Breast epithelium (tissue), 4 donors: ENCODE measurements at places on chromosomes 5 and 9. TPM values are rescaled to one million over a fixed set of nuclear protein-coding genes. Genes with fewer than 3 reads are reported as not detected.

SIT1 gene
- total RNA-seq = 1.3 TPM

DNA sequence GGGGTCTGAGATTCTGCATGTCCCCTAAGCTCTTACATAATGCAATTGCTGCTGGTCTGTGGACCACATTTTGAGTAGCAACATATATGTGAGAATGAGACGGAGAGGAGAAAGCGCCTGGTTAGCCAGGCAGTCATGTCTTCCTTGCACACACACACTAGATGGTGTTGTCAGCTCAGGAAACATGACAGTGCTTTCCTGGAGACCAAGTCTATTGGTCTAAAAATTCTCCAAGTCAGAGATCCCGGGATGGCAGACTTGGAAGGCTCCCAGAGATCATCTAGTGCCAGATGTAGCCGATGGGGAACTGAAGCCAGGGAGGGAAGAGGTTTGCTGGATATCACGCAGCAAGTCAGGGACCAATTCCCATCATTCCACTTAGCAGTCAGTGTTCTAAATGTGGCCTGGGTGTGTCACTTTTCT is 53.4 kb downstream of the GALNT12 start:
- no peaks in the 10 kb centered on the region for H3K27me3 ChIP-seq
- no peak for DNase-seq
- H3K36me3 ChIP-seq = no peaks in the 10 kb centered on the region
- no peak overlapping the region for H3K4me3 ChIP-seq
- H3K27ac ChIP-seq = no peak overlapping the region

SLC34A1 gene
- total RNA-seq = not detected

- DNase-seq = no peak
- no peak overlapping the region for H3K4me3 ChIP-seq
- H3K4me1 ChIP-seq = no peaks in the 10 kb centered on the region
- H3K36me3 ChIP-seq = no peaks in the 10 kb centered on the region
- H3K27ac ChIP-seq = no peak overlapping the region
These were observed 17.1 kb downstream of the RGS3 start for GRCh38 chr9:113480612-113481011.

- H3K4me1 ChIP-seq = no peaks in the 10 kb centered on the region
- no peaks in the 10 kb centered on the region for H3K27me3 ChIP-seq
- H3K27ac ChIP-seq = no peak overlapping the region
- DNase-seq = no peak
- no peaks in the 10 kb centered on the region for H3K36me3 ChIP-seq
- peak overlapping the region; percentile 42 for H3K4me3 ChIP-seq
These were observed 1037.3 kb upstream of the ACO1 start for GRCh38 chr9:31347082-31347617.

DNA sequence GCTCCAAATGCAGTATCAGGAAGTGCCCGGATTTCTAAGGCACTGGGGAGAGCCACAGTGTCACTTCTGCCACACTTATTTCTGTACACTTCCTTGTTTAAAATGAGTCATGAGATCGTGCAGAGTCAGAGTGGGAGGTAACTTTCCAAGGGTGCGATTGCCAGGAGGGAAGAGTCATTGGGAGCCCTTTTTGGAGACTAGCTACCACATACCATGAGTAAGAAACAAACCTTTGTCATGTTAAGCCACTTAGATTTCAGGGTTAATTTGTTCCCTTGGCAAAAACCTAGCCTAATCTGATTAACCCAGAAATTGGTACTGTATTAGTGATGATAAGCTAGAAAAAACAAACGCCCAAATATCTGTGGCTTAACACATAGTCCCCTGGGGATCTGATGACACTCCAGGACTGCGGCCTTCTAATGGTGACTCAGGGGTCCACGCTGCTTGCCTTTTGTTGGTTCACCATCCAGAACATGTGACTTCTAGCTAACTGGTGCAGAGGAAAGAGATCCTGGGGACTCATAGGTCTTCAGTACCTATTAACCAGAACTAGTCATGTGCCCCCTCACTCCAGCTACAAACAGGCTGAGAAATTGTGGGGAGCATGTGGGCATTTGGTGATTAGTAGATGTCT is 48.6 kb upstream of the TLE1 start:
- no peaks in the 10 kb centered on the region for H3K27me3 ChIP-seq
- H3K27ac ChIP-seq = peak overlapping the region; percentile 54
- no peak for DNase-seq
- H3K36me3 ChIP-seq = no peaks in the 10 kb centered on the region

DNA sequence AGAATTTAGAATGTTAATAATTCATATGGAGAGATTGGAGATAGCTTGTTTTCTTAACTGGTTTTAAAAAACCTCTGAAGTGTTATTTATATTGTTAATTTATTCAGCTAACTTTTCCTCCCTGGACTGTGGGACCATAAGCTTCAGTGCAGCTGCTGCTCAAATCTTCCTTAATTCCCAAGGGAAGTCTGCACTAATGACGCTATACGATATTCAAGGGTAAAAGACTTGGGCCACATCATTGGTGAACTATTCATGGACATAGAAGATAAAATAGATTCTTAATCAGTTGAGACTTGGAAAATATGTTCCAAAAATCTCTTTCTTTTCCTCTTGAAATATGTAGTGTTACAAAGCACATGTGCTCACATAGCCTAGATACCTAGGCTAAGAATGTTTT is 31.1 kb upstream of the GAS1 start:
- DNase-seq = no peak
- no peaks in the 10 kb centered on the region for H3K27me3 ChIP-seq
- no peak overlapping the region for H3K4me3 ChIP-seq
- no peaks in the 10 kb centered on the region for H3K36me3 ChIP-seq

IFNA21 gene
- total RNA-seq = not detected

SLC6A3 gene
- total RNA-seq = 0.15 TPM

FGFR4 gene
- total RNA-seq = 4.5 TPM

GNA14 gene
- 2.9 TPM for total RNA-seq

- no peak overlapping the region for H3K4me3 ChIP-seq
- H3K27ac ChIP-seq = no peak overlapping the region
- no peak for DNase-seq
- no peaks in the 10 kb centered on the region for H3K27me3 ChIP-seq
These were observed 189.8 kb upstream of the BRINP1 start for GRCh38 chr9:119559056-119559455.

DNA sequence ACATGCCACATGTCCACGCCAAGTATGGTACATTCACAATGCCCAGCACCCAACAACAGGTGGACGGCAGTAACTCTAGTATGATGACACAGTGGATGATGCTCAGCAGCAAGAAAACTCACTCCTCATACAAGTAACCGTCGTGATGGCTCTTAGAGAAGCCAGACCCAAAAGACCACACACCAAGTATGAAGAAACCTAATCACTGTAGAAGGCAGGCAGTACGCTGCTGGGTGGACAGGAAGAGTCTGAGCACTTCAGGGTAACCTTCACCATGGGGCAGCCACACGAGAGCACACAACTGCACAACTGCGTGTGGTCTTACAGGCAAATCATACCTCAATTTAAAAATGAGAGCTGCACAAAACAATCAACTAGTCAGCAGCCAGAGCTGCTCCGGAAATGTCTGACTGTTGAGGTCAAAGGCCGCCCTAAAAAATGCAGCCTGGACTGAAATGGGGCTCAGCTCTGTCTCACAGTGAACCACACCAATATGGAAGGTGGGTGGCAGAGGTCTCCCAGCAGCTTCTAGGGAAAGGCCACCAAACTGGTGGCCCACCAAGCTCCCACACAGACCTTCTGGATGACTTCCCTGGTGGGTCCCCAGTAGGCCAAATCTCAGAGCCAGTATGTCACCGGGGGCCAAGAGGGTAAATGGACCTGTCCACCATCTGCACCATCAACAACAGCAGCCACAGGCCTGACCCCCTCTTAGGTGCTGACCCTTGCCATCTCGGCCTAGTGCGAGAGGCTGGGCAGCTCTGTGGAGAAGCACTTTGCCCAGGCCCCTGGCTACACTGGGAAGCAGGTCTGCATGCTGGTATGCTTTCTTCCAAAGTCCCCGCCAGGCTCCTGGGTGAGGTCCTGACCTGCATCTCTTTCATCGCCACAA is 17.8 kb downstream of the BICD2 start:
- no peak overlapping the region for H3K27ac ChIP-seq
- H3K4me3 ChIP-seq = no peak overlapping the region
- no peaks in the 10 kb centered on the region for H3K27me3 ChIP-seq
- no peak for DNase-seq
- H3K4me1 ChIP-seq = no peaks in the 10 kb centered on the region

- no peak overlapping the region for H3K27ac ChIP-seq
- H3K4me1 ChIP-seq = no peaks in the 10 kb centered on the region
These were observed 110.2 kb downstream of the NSG2 start for GRCh38 chr5:174155706-174156105.

FGD3 gene
- total RNA-seq = 10.2 TPM

- H3K36me3 ChIP-seq = no peaks in the 10 kb centered on the region
- H3K4me3 ChIP-seq = no peak overlapping the region
- no peak for DNase-seq
These were observed 35.4 kb upstream of the SLC2A8 start for GRCh38 chr9:127361561-127361960.

- H3K27ac ChIP-seq = no peak overlapping the region
- H3K27me3 ChIP-seq = no peaks in the 10 kb centered on the region
- H3K36me3 ChIP-seq = no peaks in the 10 kb centered on the region
- no peak overlapping the region for H3K4me3 ChIP-seq
- no peaks in the 10 kb centered on the region for H3K4me1 ChIP-seq
These were observed 96.0 kb downstream of the TARS1 start for GRCh38 chr5:33536802-33537201.

MEGF9 gene
- 30.3 TPM for total RNA-seq

- H3K36me3 ChIP-seq = no peaks in the 10 kb centered on the region
- DNase-seq = no peak
- no peaks in the 10 kb centered on the region for H3K4me1 ChIP-seq
These were observed 191.0 kb downstream of the GABBR2 start for GRCh38 chr9:98517761-98518160.

GRCh38 chr5:35248843-35249780 is 18.8 kb upstream of the PRLR start:
- H3K27ac ChIP-seq = no peak overlapping the region
- no peaks in the 10 kb centered on the region for H3K36me3 ChIP-seq
- no peak overlapping the region for H3K4me3 ChIP-seq
- DNase-seq = no peak

- H3K4me1 ChIP-seq = no peaks in the 10 kb centered on the region
- no peaks in the 10 kb centered on the region for H3K36me3 ChIP-seq
- H3K4me3 ChIP-seq = no peak overlapping the region
- H3K27me3 ChIP-seq = no peaks in the 10 kb centered on the region
- DNase-seq = no peak
- H3K27ac ChIP-seq = no peak overlapping the region
These were observed 77.9 kb upstream of the MVB12B start for GRCh38 chr9:126248680-126249079.

PDE6A gene
- 0.15 TPM for total RNA-seq

DNA sequence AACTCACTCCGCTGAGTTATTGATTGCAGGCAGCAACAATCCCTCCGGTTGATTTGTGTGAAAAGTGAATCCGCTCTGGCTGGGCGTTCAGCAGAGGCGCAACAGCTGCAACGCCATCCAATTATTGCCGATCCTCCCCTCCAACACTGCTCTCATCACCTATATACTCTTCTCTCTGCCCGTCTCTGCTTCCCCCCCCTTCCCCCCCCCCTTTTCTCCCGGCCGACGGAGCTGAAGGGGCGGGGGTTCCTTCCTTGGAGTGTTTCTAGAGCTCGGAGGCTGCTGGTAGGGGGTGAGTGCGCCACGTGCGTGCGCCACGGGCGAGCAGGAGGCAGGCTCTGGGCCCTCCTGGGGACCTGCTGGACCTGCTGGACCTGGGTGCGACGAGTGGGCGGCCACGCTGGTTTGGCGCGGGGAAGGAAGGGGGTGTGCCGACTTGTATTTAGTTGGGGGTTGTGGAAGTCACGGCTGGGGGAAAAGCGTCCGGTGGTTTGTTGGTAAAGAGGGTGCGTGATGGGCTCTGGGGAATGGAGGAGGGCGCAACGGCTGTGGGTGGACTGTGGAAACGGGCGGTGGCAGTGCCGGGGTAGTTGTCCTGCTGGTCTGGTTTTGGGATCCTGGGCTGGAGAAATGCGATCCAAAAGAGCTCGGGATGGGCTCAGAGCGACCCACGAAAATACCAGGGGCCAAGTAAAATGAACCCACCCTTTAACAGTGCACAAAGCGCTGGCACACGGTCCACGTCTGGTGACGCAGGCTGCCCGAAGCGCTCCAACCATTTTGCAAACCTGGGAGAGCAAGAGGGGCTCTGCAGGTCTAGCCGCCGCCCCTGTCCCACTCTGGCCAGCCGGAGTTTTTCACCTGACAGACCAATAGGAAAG is 6.4 kb upstream of the MEF2C start:
- no peaks in the 10 kb centered on the region for H3K36me3 ChIP-seq
- peak; percentile 59 for DNase-seq
- peak overlapping the region; percentile 58 for H3K4me3 ChIP-seq
- no peaks in the 10 kb centered on the region for H3K4me1 ChIP-seq

- H3K27ac ChIP-seq = no peak overlapping the region
- no peaks in the 10 kb centered on the region for H3K4me1 ChIP-seq
- H3K27me3 ChIP-seq = no peaks in the 10 kb centered on the region
- DNase-seq = no peak
These were observed 12.2 kb upstream of the PLPP1 start for GRCh38 chr5:55546947-55547346.

C5orf15 gene
- total RNA-seq = 68.9 TPM

GRCh38 chr9:98521141-98521540 is 187.6 kb downstream of the GABBR2 start:
- no peaks in the 10 kb centered on the region for H3K36me3 ChIP-seq
- no peak for DNase-seq
- H3K27me3 ChIP-seq = no peaks in the 10 kb centered on the region
- no peak overlapping the region for H3K27ac ChIP-seq

SCGB3A2 gene
- not detected for total RNA-seq

DNA sequence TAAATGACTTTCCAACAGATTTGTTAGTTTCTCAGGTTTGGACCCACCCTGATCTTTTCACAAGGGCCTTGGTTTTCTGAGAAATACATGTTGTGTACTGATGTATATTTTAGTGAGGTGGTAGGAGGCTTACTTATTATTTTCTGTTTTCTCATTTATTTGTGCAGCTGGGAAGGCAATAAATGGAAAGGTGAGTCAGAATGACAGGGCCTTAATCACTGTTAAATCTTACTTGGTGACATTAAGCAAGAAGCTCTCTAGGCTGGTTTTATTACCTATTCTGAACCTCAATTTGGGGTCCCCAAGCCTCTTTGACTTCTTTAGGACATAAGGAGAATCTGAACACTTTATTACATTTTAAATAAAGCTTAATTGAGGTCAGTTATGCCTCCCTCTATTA is 214.0 kb upstream of the DAB2 start:
- no peak for DNase-seq
- no peaks in the 10 kb centered on the region for H3K4me1 ChIP-seq
- no peak overlapping the region for H3K27ac ChIP-seq
- peaks cover 4% of the 10 kb centered on the region for H3K36me3 ChIP-seq
- no peak overlapping the region for H3K4me3 ChIP-seq

GRCh38 chr5:80810425-80810824 is 149.7 kb upstream of the RASGRF2 start:
- H3K36me3 ChIP-seq = no peaks in the 10 kb centered on the region
- H3K4me1 ChIP-seq = no peaks in the 10 kb centered on the region
- H3K27me3 ChIP-seq = no peaks in the 10 kb centered on the region
- DNase-seq = no peak
- no peak overlapping the region for H3K4me3 ChIP-seq

DNA sequence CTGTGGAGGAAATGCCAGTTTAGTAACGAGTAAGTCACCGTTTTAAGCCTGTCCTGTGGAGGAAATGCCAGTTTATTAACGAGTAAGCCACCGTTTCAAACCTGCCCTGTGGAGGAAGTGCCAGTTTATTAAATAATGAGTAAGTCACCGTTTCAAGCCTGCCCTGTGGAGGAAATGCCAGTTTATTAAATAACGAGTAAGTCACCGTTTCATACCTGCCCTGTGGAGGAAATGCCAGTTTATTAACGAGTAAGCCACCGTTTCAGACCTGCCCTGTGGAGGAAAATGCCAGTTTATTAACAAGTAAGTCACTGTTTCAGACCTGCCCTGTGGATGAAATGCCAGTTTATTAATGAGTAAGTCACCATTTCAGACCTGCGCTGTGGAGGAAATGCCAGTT is 18.9 kb upstream of the PDCD6 start:
- H3K36me3 ChIP-seq = no peaks in the 10 kb centered on the region
- no peak for DNase-seq
- H3K27me3 ChIP-seq = no peaks in the 10 kb centered on the region
- H3K4me1 ChIP-seq = no peaks in the 10 kb centered on the region
